ENCODE measurements at places on chromosomes 11 and 22.

DNA sequence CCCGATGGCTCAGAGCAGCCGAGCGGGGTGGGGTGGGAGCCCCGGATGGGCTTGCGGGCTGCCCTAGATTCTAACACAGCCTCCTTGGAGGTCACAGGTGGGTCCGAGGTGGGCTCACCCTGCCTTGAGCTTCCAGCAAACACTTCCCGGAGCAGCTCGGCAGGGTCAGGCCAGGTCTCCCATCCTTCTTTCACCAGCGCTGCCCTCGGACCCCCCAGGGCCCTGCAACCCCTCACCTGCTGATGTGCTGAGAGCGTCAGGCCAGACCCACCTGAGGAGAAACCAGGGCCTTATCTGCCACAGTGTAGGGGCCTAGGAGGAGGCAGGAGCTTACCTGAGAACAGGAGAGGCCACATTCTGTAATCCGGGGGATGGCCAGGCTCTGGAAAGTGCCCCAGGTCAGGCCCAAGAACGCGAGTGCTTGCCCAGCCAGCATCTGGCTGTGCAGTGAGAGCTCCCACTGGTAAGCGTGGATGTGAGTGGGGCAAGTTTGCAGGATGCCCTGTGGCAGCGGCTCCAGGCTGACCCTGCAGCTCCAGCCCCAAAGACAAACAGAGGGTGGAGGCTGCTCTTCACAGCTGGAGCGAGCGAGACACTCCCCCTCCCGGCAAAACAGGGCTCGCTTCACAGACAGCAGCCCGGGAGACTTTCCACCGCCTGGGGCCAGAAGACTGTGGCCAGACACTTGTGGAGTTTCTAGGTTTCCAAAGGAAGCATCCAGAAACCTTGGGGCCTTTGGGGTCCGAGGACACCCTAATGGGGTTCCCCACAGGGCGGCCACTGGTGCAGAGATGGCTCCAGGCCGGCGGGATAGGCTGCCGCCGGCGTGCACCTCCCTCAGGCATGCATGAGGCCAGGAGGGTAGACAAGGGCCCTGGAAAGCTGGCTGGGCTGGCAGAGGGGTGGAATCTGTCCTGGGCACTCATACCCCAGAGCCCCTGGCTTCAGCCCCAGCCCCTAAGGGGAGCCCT lies at the start of gene IL17REL:
IL17REL (minus strand) TSS at position 555 of the 971 bp plus-strand sequence; CDS start at position 436, 119 bp downstream.
- DNase-seq: no peak

DNA sequence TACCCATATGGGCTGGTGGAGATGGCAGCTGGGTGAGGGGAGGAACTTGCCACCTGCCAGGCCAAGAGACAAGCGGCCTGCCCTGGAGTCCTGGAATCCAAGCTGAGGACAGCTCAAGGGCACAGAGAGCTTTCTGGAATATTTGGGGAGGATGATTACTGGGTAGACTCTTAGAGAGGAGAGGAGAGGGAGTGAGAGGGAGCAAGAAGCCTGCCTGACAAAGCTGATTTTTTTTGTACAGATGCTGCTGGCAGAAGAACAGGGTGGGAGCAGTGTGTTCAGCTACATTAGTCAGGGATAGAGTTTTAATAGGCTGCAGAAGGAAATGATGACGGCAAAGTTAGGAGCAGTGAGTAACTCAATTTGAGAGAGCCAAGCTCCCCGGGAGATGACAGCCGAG lies 299.3 kb downstream of the NXPE2 start:
- no peak for DNase-seq

- DNase-seq: no peak
Measured at GRCh38 chr11:57475671-57476046, 15.3 kb downstream of the RTN4RL2 start.

DNA sequence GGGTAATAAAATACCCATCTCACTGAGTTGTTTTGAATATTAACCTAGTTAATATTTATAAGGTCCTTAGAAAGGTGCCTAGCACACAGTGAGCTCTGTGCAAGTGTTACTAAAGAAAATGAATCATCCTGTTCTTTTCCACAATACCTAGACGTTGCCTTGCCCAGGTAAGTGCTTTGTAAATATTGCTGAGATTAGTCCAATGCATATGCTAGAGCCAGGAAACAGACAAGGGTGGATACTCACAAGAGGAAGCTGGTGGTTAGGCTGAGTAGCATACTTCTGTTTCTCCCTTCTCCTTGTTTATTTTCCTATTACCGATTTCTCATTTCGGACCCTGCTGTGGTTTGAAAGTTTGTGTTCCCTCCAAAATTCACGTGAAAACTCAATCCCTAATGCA lies 58.1 kb upstream of the BARX2 start:
- DNase-seq: no peak

GRCh38 chr11:88266919-88267318 lies 70.6 kb downstream of the CTSC start:
- DNase-seq: no peak

DNA sequence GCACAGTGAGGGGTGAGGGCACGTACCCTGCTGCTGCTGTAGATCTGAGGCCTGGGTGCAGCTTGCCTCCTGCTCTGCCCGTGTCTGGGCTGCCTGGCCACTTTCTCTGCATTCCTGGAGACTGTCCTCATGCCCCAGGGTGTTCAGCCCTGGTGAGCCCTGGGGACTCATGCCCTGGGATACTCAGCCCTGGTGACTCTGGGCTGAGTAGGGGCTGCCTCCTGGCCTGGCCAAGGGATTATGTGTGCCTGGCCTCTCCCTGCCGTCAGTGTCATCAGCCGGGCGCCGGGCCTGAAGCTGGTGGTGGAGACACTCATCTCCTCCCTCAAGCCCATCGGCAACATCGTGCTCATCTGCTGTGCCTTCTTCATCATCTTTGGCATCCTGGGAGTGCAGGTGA lies 94.7 kb downstream of the CACNA1I start:
- DNase-seq: no peak

DNA sequence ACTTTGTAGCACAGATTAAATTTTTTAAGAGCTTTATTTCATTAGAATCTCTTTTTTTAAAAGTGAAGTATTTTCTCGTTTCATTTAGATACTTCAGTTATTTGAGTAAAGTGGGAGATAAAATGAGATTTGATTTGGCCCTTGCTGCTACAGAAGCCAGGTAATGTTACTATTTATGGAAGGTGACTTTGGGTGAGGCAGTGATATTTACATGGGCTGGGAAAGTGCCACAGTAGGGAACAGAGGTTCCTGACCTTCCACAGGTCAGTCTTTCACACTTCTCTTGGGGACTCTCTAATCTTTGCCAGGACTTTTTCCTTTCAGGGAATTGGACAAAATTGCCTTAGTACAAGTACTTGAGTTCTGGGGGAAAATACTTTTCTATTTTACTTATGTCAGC lies 20.4 kb downstream of the CTR9 start:
- DNase-seq: no peak

- no peak for DNase-seq
Measured at GRCh38 chr22:39092111-39092862, 4.8 kb upstream of the APOBEC3H start.

GRCh38 chr22:37101311-37102066 lies 8.0 kb downstream of the TMPRSS6 start:
- no peak for DNase-seq

- DNase-seq: no peak
Measured at GRCh38 chr11:130813638-130814037, 102.6 kb downstream of the SNX19 start.

GRCh38 chr22:31081963-31082605 lies 966 bp downstream of the SMTN start:
- DNase-seq: no peak

DNA sequence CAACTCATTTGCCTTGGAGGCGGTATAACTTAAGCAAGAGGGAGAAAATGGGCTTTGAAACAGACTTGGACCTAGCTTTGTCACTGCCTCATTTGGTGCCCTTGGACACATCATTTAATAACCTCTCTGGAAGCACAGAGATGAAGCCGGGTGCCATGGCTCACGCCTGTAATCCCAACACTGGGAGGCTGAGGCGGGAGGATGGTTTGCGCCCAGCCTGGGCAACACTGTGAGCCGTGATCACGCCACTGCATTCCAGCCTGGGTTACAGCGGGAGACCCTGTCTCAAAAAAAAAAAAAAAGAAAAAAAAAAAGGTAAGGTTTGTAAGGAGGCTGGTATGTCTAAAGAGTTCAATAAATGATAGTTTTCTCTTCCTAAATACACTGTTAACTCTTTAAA lies 806 bp downstream of the COA4 start:
- no peak for DNase-seq

GRCh38 chr22:36822581-36822980 lies 5.7 kb upstream of the PVALB start:
- DNase-seq: no peak

DNA sequence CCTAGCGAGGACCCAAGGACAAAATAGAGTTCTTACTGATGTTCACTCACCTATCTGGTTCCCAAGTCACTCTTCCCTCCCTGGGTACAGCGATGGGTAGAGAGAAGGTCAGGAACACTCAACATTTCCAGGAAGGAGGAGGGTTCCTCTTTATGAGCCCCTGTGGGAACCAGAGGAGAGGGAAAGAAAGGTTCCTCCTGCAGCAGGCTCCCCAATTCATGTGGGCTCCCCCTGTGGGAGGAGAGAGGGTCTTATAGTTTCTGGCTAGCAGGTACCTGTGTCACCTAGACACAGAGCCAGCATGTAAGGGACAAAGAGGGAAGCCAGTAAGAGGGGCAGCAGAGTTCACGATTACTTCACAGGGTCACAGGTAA lies 93.5 kb downstream of the DBX1 start:
- no peak for DNase-seq

DNA sequence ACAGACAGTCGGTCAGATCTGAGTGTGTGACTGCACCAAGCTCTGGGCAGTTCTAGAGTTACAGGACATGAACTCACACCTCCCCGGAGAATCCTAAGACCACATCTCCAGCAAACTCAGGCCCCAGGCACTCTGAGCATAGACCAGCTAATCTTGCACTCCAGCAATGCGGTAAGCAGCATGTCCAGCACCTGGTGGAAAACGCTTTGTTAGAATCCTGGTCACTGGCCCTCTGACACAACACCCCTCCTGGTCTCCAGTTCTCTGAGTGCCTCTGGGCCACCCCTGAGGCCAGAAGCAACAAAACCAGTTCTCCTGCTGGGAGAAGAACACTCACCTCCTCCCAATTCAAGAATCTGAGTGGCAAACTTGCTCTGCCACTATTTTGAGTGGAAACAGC lies 82.7 kb upstream of the TMEM45B start:
- DNase-seq: no peak

- DNase-seq: no peak
Measured at GRCh38 chr11:83493917-83494316, 207.8 kb upstream of the CCDC90B start.

- no peak for DNase-seq
Measured at GRCh38 chr11:132140056-132140455, 769.6 kb downstream of the NTM start.

- no peak for DNase-seq
Measured at GRCh38 chr22:42309865-42310264, 39.4 kb upstream of the TCF20 start.

DNA sequence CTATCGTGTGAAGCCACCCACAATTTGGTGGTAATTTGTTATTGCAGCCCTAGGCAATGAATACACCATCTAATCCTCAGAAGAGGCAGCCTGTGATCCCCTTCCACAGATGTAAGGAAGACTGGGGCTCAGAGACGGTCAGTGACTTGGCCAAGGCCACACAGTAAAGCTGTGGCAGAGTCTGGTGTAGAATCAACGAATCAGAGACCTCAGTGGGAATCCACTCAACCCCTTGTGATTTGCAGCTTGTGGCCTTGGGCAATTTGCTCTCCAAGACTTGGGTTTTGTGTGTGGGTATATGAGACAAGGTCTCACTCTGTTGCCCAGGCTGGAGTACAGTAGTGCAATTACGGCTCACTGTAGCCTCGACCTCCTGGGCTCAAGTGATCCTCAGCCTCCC lies 1.9 kb downstream of the LGALS2 start:
- no peak for DNase-seq

- DNase-seq: no peak
Measured at GRCh38 chr22:31621507-31622124, 40.4 kb downstream of the PISD start.

- no peak for DNase-seq
Measured at GRCh38 chr11:134942681-134943080, 530.6 kb upstream of the B3GAT1 start.

DNA sequence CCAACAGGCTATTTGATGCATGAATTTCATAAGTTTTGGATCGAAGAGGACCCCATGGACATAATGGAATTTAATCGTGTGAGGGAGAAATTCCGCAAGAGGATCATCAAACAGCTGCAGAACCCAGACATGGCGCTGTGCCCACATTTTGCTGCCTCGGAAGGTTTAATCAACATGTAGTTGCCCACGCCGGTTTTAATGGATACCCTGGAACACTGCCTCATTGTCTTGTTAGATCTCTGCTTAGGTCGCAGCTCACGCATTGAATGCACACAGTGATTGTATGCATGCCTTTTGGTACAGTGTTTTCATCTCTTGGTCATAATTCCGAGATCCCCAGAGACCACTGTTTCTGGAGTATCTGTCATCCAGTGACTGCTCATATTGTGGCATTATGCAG lies 46.8 kb downstream of the SLN start:
- no peak for DNase-seq

GRCh38 chr22:27151407-27151806 lies 494.0 kb downstream of the MIAT start:
- DNase-seq: no peak

DNA sequence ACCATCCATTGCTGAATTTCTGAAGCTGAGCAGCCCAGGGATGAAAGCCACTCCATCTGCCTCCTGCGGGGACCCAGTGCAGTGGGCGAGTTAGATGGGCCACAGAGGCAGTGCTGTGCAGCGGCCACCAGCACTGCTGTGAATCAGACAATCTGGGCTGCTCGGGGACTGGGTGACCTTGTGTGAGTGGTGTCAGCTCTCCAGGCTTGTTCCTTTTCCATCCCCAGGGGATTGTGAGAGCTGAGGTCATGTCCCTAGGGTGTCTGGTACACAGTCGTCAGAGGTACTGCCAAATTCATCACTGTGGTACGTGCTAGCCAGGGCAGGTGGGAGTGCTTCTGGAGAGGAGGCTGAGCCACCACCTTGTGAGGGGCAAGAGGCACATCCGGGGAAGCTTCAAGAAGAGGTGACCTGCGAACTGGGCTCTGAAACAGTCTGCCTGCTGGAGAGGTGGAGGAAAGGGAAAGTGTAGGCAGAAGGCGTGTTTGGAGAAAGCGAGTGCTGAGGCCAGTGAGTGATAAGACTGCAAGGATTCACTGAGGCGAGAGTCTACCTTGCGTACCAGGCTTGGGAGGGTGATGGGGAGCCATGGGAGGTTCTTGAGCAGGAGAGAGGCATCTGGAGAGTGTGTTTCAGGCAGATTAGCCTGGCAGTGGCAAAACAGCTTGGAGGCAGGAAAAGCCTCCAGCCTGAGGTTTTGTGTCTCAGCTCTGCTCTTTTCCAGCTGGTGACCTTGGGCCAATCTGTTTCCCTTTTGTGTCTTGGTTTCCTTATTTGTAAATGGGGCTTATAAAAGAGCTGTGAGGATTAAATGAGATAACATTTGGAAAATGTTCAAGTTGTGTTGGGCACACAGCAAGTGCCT lies 22.7 kb downstream of the CACNA1I start:
- no peak for DNase-seq

- DNase-seq: no peak
Measured at GRCh38 chr22:43376765-43377547, 33.8 kb upstream of the SCUBE1 start.

DNA sequence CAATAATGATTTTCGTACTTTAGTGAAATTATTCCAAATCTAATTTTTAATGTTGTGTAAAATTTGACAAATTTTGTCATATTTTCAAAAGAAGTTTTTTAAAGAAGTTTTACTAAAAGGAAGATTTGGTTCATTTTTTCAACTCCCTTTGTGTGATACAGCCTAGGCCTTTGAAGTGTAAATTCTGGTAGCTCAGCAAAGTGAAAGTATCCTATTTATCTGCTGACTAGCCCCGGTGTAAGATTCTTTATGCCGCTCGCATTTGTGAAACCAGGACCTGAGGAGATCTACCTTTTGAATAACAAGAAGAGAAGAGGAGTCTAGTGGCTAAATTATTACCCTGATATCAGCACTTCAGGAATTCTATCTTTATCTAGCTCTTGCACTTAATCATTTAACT lies 177.4 kb downstream of the JRKL start:
- no peak for DNase-seq

All from esophagus squamous epithelium (tissue), 5 donors.